ENCODE measurements at places on chromosomes 16 and 17. TPM values are rescaled to one million over a fixed set of nuclear protein-coding genes. Genes with fewer than 3 reads are reported as not detected.

The CACNG5 gene
- not detected for total RNA-seq

The IL34 gene
- total RNA-seq = 0.23 TPM

The GNAO1 gene
- total RNA-seq = not detected

The KRT24 gene
- total RNA-seq = not detected

The ACSM2A gene
- total RNA-seq = not detected

The SPN gene
- total RNA-seq = not detected

The RECQL5 gene
- 30.9 TPM for total RNA-seq

The SEPTIN1 gene
- total RNA-seq = 1.2 TPM

The KRT36 gene
- total RNA-seq = not detected

The POLR2C gene
- 65.2 TPM for total RNA-seq

The LRRC37A gene
- total RNA-seq = 0.88 TPM

The NKD1 gene
- not detected for total RNA-seq

The PRR29 gene
- 0.78 TPM for total RNA-seq

The BHLHA9 gene
- total RNA-seq = not detected

The GP2 gene
- total RNA-seq = not detected

The KLHL10 gene
- not detected for total RNA-seq

The ACSM5 gene
- not detected for total RNA-seq

The RAMP2 gene
- total RNA-seq = 106 TPM

The C16orf86 gene
- 1.2 TPM for total RNA-seq

The KIF19 gene
- total RNA-seq = 0.84 TPM

The KRTAP4-2 gene
- total RNA-seq = not detected

The CD300LF gene
- total RNA-seq = not detected

The KRT31 gene
- not detected for total RNA-seq

The TBX6 gene
- 0.60 TPM for total RNA-seq

The OR4D1 gene
- total RNA-seq = not detected

The TSR3 gene
- 69.9 TPM for total RNA-seq

The VAT1 gene
- total RNA-seq = 487 TPM

The MON1B gene
- total RNA-seq = 50.1 TPM

The OMG gene
- total RNA-seq = not detected

The WNT3 gene
- total RNA-seq = 2.0 TPM

The NPIPA3 gene
- total RNA-seq = 3.0 TPM

The OTOP3 gene
- not detected for total RNA-seq

The CDH8 gene
- not detected for total RNA-seq

The TEPSIN gene
- 35.6 TPM for total RNA-seq

The LRRC36 gene
- 2.4 TPM for total RNA-seq

The MPP2 gene
- total RNA-seq = 1.6 TPM

The EXOC3L1 gene
- 10.8 TPM for total RNA-seq

The TNK1 gene
- total RNA-seq = 0.58 TPM

The PCTP gene
- 14.5 TPM for total RNA-seq

All from endothelial cell of umbilical vein (primary cell).